ENCODE measurements at places on chromosomes 7 and 10.

- DNase-seq, result peak; percentile 72
Measured at GRCh38 chr10:103736763-103737162, 118.6 kb downstream of the SH3PXD2A start.

DNA sequence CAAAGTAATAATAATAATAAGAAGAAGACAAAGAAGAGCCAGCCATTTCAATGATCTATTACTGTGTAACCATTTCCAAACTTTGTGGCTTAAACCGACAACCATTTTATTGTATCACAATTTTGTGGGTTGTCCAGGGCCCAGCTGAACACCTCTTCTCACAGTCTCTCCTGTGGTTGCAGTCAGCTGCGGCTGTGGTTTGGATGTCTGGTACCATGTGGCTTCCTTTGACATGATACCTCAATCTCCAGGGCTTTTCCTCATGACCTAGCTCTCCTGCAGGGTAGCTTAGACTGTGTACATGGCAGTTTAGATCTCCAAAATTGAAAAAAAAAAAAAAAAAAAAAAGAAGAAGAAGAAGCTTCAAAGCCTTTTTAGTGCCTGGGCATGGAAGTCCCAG, 72.6 kb upstream of the NFKB2 start:
- DNase-seq, result peak; percentile 85

- no peak for DNase-seq
Measured at GRCh38 chr7:40859965-40860543, 725.2 kb downstream of the SUGCT start.

- DNase-seq, result no peak
Measured at GRCh38 chr10:69228151-69228550, 8.0 kb downstream of the HKDC1 start.

DNA sequence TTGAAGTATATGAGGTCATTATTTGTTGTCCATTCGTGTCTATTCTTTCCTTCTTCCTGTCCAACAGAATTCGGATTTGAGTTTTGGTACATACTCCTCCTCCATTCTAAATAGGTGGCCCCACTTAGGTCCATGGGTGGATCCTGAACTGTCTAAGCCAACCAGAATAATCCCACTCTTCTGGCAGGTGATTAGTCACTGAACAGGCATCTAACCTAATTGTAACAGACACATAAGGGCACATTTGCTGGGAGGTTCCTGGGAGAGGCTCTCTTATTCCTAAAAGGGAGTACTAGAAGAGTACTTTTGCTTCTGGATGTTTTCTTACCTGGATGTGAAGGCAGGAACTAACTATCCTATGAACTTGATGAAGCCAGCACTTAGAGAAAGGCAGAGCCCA, 16.8 kb downstream of the LRRC72 start:
- no peak for DNase-seq

GRCh38 chr10:101323495-101323894, 30.5 kb upstream of the BTRC start:
- no peak for DNase-seq

GRCh38 chr7:31805209-31805818, 118.3 kb downstream of the PPP1R17 start:
- DNase-seq, result no peak

GRCh38 chr10:110501142-110501937, 3.6 kb downstream of the DUSP5 start:
- peak; percentile 92 for DNase-seq

- no peak for DNase-seq
Measured at GRCh38 chr10:47035171-47035818, 124.1 kb downstream of the PTPN20 start.

GRCh38 chr7:33996899-33997298, 91.6 kb downstream of the BMPER start:
- DNase-seq, result no peak

- no peak for DNase-seq
Measured at GRCh38 chr10:129364949-129365348, 102.1 kb upstream of the MGMT start.

Measured in activated CD4-positive, alpha-beta T cell treated with anti-CD3 and anti-CD28 coated beads, Interleukin-2, amount 10 ng/mL, durations not matched to agents 24 days and 14 days (primary cell).